ENCODE measurements at places on chromosomes 3 and 15. TPM values are rescaled to one million over a fixed set of nuclear protein-coding genes. Genes with fewer than 3 reads are reported as not detected.

Gene FOXB1
- total RNA-seq = not detected

- no peak for DNase-seq
Measured at GRCh38 chr15:40283615-40284300, 894 bp upstream of the ANKRD63 start.

Gene IL5RA
- not detected for total RNA-seq

- no peak for DNase-seq
Measured at GRCh38 chr3:14847613-14848541, 29.1 kb downstream of the FGD5 start.

Data from mammary epithelial cell (primary cell).